ENCODE measurements at places on chromosomes 11 and 22. TPM values are rescaled to one million over a fixed set of nuclear protein-coding genes. Genes with fewer than 3 reads are reported as not detected.

DNA sequence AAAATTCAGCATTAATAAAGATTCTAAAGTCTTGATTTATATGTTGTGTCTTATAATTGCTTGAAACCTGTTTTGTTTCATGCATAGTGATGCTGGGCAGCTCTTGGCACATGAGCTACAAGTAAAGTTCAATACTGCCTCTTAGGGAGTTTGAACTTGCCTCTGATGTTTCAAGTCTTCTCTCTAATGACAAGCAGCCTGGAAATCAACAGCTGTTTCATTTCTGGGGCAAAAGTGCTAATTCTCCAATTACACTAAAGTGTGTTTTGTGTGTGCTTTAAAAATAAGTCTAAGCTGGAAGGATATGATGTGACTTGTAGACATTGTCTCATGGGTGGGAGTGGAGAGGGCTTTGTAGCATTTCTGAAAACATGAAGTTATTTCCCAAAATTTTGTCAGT, 23.7 kb upstream of the SESN3 start:
- no peak for DNase-seq

DNA sequence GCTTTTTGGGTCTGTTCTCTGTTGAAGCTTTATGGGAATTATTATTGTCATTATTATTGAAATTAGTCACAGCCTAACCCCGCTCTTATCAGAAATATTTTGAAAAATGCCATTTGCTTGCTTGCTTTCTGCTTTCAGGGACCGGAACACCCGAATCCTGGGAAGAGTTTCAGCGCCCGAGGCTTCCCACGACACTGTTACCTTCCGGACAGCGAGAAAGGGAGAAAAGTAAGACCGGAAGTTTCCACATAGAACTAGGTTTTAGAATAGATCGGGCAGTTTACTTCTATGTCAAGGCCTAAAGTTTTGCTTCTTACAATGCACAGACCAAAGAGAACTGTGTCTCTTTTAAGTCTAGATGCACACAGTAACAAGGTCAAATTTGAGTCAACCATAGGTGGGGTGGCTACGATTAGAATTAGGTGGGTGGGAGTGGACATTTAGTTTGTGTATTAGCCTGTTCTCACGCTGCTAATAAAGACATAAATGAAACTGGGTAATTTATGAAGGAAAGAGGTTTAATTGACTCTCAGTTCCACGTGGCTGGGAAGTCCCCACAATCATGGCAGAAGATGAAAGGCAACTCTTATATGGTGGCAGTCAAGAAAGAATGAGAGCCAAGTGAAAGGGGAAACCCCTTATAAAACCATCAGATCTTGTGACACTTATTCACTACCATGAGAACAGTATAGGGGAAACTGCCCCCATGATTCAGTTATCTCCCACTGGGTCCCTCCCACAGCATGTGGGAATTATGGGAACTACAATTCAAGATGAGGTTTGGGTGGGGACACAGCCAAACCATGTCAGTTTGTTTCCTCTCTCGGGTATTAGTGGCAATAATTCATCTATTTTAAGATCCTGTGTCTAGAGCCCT, 12.9 kb downstream of the MPEG1 start:
- no peak for DNase-seq

- DNase-seq, result no peak
Measured at GRCh38 chr11:95065336-95065735, 1.4 kb upstream of the SRSF8 start.

The SORL1 gene
- polyA plus RNA-seq, result 39.3 TPM

The BLID gene
- polyA plus RNA-seq, result not detected

The PSMC3 gene
- 161 TPM for polyA plus RNA-seq

The WEE1 gene
- polyA plus RNA-seq, result 92.6 TPM

The IMMP1L gene
- 46.5 TPM for polyA plus RNA-seq

DNA sequence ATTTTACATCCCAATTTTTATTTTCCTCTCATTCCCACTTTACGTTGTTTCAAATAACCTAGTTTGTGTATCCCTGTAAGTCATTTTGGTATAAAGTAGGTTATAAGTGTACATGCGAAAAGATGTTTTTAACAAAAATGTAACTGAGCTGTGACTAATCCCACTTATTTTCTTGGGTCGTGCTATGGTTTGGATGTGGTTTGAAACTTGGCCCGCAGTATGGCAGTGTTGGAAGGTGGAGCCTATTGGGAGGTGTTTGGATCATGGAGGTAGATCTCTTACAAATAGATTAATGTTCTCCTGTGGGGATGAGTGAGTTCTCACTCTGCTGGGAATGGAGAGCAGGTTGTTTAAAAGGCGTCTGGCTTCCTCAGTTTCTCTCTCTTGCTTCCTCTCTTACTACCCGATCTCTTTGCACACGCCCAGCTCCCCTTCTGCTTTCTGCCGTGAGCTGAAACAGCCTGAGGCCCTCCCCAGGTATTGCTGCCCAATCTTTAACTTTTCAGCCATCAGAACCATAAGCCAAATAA, 7.2 kb downstream of the RPL27A start:
- no peak for DNase-seq

The MS4A6A gene
- 20.2 TPM for polyA plus RNA-seq

The NPAS4 gene
- polyA plus RNA-seq, result 0.06 TPM

The SMIM35 gene
- polyA plus RNA-seq, result 0.20 TPM

The VSIG10L2 gene
- polyA plus RNA-seq, result not detected

- DNase-seq, result no peak
Measured at GRCh38 chr11:78251083-78251775, 62.5 kb downstream of the USP35 start.

- DNase-seq, result no peak
Measured at GRCh38 chr22:37133304-37134018, 16.3 kb downstream of the IL2RB start.

GRCh38 chr11:96185220-96185768, 157.7 kb downstream of the MAML2 start:
- no peak for DNase-seq

GRCh38 chr22:43985532-43985931, 30.3 kb downstream of the SAMM50 start:
- DNase-seq, result no peak

DNA sequence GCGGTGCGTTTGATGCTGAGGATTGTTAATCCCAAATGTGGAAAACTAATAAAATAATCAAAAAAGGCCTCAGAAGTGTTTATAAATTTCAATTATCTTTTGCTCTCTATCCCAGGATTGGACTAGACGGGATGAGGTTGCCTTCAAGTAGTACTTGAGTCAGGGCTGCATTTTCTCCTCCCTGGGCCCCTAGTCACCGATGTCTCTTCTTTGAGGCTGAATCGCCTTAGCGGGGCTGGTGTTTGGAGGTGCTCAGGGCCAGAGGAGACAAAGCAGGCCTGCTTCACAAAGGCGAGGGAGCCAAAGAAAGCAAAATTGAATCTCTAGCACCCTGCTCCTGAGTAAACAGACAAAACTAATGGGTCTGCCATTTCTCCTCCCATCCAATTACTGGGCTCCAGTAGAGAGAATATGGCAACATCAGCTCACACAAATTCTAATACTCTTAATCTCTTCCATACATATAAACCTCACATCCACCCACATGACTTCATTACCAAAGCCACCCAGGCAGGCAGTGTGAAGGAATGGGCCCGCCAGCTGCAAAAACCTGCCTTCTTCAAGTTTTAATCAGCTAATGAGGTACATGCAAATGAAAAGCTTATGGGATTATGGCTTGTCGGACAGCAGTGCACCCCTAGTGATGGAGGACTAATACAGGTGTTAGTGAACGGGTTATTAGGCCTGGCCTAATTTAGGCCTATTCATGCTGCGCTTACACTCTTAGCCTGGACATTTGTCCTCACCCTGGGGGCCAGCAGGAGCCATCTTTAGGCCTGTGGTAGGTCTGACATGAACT, 52.7 kb upstream of the HTATIP2 start:
- DNase-seq, result no peak

DNA sequence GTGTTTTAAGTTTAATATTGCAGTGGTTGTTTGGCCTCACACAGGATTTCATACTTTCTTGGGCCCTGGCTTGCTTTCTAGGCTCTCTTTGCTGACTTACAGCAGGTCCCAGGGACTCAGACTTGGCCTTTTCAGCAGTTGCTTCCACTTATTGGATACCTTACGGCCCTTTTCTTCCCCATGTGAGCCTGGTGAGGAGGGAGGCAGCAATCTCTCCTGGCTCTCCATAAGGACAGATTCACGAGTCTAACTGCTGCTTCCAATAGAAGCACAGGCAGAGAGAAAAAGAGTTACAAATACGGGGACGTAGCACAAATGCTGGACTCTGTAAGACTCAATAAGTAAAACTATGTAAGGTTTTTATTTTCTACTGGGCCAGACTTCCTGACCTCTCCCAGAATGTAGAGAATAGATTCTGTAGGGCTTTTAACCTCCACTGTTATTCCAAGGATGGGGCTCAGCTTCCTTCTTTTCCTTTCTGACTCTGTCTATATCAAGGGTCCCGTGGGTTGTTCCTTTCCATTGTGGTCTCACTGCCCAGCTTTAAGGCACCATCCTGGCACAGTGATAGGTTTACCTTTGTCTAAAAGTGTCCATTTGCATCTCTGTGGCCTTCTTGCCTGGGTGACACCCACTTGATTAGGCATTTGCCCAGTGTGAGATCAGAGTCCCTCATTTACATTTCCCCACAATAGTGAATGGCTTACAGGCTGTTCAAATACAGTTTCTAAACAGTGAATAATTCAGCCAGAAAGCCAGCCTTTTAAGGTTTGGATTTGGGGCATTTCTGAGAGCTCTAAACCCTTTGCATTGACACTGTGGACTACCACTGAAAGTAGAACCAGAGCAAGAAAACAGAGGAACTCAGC, 92.8 kb downstream of the RASSF10 start:
- no peak for DNase-seq

- DNase-seq, result no peak
Measured at GRCh38 chr22:29093501-29094300, 20.9 kb downstream of the KREMEN1 start.

DNA sequence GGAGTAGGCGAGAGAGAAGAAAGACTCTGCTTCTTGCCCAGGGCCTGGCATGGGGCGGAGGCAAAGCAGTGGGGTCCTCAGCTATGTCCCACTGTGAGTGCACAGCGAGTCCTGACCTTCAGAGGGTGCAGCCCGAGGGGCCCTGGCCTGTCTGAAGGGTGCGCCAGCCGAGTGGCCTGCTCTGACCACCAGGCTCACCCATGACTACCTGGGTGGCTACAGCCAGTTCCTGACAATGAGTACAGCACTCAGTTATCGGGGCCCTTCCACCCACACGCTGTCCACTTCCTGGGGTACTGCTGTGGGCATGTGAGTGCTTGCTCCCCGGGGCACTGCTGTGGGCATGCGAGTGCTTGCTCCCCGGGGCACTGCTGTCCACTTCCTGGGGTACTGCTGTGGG, 74.1 kb upstream of the B3GAT1 start:
- no peak for DNase-seq

- no peak for DNase-seq
Measured at GRCh38 chr11:73980001-73980961, 2.4 kb downstream of the UCP2 start.

GRCh38 chr22:42433754-42434682, 1.8 kb upstream of the NFAM1 start:
- DNase-seq, result no peak

DNA sequence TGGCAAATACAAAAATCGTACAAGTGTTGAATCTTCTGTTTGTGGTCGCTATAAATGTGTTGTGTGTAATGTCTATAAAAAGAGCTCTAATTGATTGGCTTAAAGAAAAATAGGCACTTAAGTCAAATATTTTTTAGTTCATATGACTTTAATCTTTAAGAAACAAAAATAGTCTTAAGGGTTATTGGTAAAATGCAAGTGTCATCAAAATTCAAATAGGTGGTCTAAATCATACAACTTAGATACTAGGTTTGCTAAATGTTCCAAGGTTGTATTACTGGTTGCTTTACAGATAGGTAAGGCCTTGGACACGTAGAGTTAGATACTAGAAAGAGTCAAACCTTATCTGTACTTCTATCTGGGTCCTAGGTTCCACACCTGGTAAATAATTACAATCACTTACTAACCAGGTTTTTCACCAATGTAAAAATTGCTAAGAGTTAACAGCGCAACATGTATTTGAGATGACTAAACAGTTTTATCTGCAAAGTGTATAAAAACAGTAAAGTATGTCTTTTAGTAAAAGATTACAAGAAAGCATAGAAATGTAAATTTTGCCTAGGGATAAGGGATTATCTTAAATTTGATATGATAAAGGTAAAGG, 91.1 kb upstream of the GNAZ start:
- no peak for DNase-seq

DNA sequence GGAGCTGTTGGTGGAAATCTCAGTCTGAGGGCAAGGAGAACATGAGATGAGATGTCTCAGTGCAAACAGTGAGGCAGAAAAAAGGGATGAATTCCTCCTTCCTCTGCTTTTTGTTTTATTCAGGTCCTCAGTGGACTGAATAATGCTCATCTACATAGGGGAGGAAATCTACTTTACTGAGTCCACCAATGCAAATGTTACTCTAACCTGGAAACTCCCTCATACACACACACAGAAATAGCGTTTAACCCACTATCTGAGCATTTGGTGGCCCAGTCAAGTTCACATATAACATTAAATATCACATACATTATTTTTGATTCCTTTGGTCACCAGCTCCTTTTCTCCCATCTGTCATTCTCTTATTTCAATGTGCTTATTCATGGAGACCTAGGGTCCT, 418.8 kb downstream of the TMEM135 start:
- no peak for DNase-seq

DNA sequence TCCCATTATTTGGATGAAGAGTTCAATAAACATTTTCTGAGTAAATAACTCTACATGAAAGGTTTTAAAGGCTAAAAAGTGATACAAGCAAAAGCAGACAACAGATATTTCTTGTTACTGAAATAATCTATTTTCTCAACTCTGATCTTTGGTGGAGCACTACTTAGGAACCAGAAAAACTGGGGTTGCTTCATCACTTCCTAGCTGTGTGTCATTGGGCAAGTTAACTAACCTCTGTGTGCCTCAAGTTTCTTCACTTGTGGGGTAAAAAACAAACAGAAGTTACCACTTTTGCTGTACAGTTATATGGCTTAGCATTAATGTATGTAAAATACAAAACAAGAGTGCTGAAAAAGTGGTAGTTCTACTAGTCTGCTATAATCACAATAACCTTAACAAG, 5.6 kb downstream of the MAPK1 start:
- DNase-seq, result no peak

The PRMT3 gene
- 17.3 TPM for polyA plus RNA-seq

The PATE2 gene
- 0.27 TPM for polyA plus RNA-seq

DNA sequence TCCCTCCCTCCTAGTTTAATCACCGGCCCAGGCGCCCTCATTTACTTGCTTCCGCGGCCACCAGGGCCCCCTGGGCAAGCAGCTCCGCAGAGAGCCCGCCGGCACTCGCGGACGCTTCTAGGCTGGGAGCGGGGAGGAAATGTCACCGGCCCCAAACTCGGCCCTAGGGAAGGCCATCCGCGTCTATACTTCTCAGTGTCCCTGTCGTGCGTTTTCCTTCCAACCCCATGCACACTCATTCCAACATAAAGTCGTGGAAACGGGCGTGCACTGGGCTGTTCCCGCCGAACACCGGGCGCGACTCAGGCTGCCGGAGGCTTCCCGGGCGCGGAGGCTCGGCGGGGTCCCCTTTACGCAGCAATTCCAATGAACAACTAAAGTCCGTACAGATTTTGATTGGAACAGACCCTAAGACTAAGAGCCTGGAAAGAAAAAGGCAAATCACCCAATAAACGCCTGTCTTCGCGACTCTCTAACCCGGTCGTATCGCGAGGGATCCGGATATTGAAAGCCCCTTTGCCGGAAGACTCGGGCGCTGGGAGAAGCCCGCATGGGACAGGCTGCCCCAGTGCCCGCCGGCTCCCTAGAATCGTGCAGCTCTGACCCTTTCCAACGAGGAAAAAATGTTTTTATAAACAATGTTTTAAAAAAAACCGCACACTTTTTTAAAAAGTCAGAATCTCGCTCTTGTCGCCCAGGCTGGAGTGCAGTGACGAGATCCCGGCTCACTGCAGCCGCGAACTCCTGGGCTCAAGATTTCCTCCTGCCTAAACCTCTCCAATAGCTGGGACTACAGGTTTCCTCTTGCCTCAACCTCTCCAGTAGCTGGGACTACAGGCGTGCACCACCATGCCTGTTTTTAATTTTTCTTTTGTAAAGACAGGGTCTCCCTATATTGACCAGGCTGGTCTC, 1.3 kb upstream of the BARX2 start:
- no peak for DNase-seq
